ENCODE measurements at places on chromosomes 7 and 10.

DNA sequence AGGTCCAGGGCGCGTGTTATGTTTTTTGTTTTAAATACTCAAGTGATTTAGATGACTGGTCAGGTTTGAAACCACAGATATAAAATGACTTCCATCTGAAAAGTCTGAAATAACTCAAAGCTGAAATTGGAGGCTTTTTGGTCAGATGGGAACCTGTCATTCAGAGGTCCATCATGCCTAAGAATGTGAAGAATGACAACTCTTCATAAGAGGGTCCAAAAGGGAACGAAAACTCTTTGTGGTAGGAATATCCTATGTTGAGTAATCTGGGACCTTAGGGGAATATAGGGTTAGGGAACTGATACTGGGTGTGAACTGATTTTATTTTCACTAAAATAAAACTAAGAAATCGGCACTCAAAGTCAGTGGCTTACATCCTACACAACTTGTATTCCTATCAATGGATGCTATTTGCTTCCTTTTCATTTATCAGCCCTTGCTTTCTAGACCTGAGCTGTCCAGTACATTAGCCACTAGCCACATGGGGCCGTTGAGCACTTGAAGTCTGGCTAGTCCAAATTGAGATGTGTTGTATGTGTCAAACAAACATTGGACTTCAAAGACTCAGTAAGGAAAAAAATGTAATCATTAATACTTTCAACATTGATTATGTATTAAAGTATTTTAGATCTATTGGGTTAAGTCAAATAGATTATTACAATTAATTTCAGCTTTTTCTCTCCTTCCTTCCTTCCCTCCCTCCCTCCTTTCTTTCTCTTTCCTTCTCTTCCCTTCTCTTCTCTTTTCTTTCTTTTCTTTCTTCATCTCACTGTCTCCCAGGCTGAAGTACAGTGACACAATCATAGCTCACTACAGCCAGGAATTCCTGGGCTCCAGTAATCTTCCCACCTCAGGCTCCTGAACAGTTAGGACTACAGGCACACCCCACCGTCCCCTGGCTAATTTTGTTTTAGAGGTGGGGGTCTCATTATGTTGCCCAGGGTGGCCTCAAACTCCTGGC lies 56.5 kb upstream of the KDM7A start:
- DNase-seq: no peak

DNA sequence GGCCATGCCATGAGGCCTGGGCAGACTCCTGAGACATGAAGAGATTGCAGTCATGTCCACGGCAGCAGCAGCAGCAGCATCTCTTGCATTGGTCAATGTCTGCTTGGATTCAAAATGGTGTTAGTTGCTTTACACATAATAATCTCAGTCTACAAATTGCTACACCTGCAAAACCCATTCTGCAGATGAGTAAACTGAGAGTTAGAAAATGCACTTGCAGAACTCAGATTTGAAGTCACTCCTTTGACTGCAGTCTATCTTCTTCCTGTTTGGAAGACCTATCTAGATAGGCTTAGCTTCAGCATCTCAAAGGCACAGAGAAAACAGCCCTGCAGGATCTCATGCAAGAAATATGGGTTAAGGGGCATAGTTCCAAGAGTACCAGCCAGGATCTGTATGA lies 350.3 kb downstream of the TNS3 start:
- DNase-seq: no peak

GRCh38 chr10:103605359-103606096 lies 112.0 kb downstream of the NEURL1 start:
- no peak for DNase-seq

GRCh38 chr7:43583424-43584194 lies 701 bp downstream of the STK17A start:
- DNase-seq: peak; percentile 31

GRCh38 chr7:130845581-130846085 lies 111.6 kb upstream of the KLF14 start:
- DNase-seq: no peak

DNA sequence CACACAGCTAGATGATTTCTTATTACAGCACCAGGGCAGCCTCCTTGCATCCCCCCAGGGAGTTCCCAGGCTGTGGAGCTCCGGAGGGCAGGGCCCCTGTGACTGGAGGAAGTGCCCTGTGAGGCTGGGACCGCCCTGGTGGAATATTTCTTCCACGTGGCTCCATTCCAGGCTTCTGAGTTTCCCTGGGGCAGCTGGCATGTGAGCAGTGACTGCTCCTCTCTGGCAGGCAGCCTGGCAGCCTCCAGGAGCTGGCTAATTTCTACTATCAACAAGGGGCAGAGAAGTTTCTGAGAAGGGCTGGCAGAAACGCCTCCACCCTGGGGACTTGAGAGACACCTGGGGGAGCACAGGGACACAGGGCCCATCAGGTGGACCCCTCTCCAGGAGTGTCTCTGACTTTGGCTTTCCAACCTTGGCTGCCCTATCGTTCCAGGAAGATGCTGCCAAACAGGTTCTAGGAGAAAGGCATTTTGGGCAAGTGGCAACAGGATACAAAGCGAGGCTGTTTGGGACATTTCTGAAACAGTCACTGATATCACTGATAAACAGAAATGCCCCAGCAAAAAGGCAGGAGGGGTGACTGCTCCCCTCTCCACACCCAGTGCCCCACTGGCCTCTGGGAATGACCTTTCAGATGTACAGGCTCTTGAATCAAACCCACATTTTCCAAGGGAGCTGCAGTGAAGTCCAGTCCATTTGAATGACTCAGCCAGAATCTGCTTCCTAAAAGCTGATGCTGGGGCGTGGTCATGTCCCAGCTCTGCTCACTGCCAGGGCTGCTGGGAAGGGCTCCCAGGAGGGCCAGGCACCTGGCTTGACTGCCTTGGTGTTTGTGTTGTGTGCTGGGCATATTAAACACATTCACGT lies 16.1 kb downstream of the MYOF start:
- DNase-seq: no peak

- DNase-seq: no peak
Measured at GRCh38 chr10:60943316-60944057, 498 bp downstream of the RHOBTB1 start.

DNA sequence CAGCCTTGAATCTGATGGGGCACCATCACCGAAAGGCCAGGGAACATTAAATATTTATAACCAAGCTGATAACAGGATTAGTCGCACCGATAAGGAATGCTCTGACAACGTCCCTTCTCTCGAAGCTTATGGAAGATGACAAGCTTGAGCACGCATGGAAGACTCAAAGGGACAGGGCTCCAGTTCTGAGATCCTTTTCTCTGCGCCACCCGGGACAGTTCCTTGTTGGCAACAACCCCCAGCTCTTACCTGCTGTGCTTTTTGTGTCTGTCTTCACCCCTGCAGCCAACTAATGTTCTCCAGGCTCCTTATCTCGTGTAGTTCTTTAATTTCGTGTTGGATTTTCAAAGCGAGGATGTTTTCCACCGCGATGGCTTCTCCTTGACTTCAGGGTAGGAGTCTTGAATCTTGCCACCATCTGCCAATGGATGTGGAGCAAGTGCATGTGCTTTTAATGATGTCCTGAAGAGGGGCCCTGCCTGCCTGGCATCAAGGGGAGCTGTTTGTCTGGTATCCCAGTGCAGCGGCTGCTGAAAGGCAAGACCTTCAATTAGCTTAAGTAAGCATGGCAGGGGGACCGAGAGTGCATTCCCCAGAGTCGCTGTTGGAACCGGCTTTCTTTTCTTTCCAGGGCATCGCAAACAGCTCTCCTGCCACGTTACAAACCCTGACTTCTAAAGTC lies 354 bp upstream of the FERD3L start:
- DNase-seq: no peak

GRCh38 chr10:22022257-22023032 lies 18.9 kb upstream of the DNAJC1 start:
- DNase-seq: peak; percentile 13

DNA sequence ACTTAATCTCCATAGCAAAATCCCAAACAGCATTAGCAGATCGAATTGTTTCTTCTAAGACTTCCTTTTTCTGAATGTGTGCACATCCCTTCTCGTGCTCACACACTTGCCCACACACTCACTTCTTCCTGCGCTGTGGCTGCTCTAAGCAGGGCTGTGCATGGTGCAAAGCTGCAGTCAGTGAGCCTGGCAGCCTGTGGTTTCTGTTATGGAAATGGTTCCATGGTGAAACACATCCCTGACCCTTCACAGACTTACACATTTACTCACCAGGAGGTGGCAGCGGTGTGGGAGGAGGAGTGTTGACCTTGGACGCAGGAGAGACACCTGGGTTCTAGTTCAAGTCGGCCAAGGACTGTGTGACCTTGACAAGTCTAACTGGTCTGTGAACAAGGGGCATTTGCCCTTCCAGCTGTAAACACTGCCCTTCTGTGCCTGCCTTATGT lies 24.9 kb downstream of the MTURN start:
- DNase-seq: no peak

GRCh38 chr10:46309511-46310142 lies 22.8 kb downstream of the ANTXRL start:
- no peak for DNase-seq

GRCh38 chr10:130550952-130551674 lies 414.9 kb downstream of the GLRX3 start:
- DNase-seq: no peak

DNA sequence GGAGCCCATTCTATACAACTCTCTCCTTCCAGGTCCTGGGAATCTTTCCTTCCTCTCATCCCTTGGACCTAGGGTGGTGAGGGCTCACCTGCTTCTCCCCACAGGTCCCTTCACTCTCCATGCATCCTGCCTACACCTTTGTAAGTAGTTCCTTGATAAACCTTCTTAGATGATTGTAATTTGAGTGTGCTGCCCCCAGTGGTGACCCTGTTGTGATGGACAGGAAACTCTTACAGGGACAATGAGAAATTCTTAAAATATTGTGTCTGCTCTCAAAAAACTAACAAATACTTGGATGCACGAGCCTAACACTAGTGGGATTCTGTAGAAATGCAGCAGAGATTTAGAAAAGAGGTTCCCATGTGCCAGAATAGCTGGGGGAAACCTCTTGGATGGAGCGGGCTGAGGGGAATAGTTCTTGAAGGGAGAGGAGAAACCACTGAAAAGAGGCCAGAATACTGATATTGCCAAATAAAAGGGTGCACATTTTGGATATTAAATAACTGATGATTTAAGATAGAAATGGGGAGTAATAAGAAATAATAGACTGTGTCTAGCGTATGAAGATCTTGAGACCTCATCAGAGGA lies 6.7 kb upstream of the PAXIP1 start:
- no peak for DNase-seq
